ENCODE measurements at places on chromosomes 7 and 10. TPM values are rescaled to one million over a fixed set of nuclear protein-coding genes. Genes with fewer than 3 reads are reported as not detected.
A peak's percentile ranks its signal among the peaks of the same experiment; 100 is the strongest.

GRCh38 chr7:8125680-8126444 lies 136.1 kb downstream of the ICA1 start:
- no peak for DNase-seq

- DNase-seq = no peak
Observed at GRCh38 chr10:95795602-95796001, 39.6 kb downstream of the ENTPD1 start.

- no peak for DNase-seq
Observed at GRCh38 chr10:16809074-16809718, 8.0 kb downstream of the RSU1 start.

DNA sequence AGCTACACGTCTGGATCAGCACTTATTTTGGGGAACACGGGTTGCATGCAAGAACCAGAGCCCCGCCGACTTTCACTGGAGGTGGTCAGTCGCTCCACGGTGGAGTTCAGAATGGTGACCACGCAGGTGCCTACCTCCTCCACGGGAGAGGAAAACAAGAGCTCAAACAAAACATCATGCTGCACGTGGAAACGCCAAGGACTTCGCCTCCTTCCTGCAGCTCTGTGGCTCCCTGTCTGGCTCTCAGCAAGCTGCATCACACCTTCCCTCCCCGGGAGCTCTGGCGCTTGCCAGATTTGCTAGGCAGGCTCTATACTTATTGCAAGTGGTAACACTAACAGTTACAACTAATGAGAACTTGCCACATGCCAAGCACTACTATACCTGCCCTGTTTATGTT lies 26.0 kb downstream of the GSDME start:
- no peak for DNase-seq

- DNase-seq = no peak
Observed at GRCh38 chr7:72069263-72069662, 342.9 kb downstream of the CALN1 start.

- DNase-seq = no peak
Observed at GRCh38 chr7:11760372-11760771, 71.6 kb downstream of the THSD7A start.

- DNase-seq = no peak
Observed at GRCh38 chr7:48528646-48529045, 357.4 kb downstream of the ABCA13 start.

- DNase-seq = peak; percentile 82
Observed at GRCh38 chr10:31620226-31621151, 301.5 kb downstream of the ZEB1 start.

GRCh38 chr7:129089521-129090212 lies 34.8 kb upstream of the TNPO3 start:
- no peak for DNase-seq

GRCh38 chr7:96041171-96041570 lies 268.8 kb downstream of the DYNC1I1 start:
- DNase-seq = no peak

GRCh38 chr7:114081606-114082425 lies 163.0 kb upstream of the PPP1R3A start:
- DNase-seq = no peak

The PAX4 gene
- not detected for total RNA-seq

The ZNF425 gene
- total RNA-seq = 3.2 TPM

The POM121L12 gene
- total RNA-seq = not detected

The FAM200A gene
- 6.7 TPM for total RNA-seq

The RTKN2 gene
- total RNA-seq = 0.22 TPM

The NKX2-3 gene
- not detected for total RNA-seq

The SLC39A12 gene
- not detected for total RNA-seq

The ASIC3 gene
- 4.7 TPM for total RNA-seq
